ENCODE measurements at places on chromosomes 1 and 21. TPM values are rescaled to one million over a fixed set of nuclear protein-coding genes. Genes with fewer than 3 reads are reported as not detected.

The SLC44A3 gene
- 0.38 TPM for total RNA-seq

The LBR gene
- total RNA-seq: 13.5 TPM

The ARHGAP29 gene
- total RNA-seq: 60.3 TPM

The NTNG1 gene
- 1.3 TPM for total RNA-seq

The FLG2 gene
- not detected for total RNA-seq
